ENCODE measurements at places on chromosomes 5 and 9. TPM values are rescaled to one million over a fixed set of nuclear protein-coding genes. Genes with fewer than 3 reads are reported as not detected.

CTNND2 gene
- not detected for total RNA-seq

CBY3 gene
- total RNA-seq, result 0.40 TPM

- no peak for DNase-seq
These were observed 1413.1 kb upstream of the CDH6 start for GRCh38 chr5:29780401-29780800.

GRCh38 chr5:44714871-44715561, 93.7 kb upstream of the MRPS30 start:
- no peak for DNase-seq

Measured in activated CD4-positive, alpha-beta T cell treated with anti-CD3 and anti-CD28 coated beads for 36 hours (primary cell).